ENCODE measurements at places on chromosomes 7 and 10.

GRCh38 chr10:93600446-93601145 lies 439 bp downstream of the RBP4 start:
- DNase-seq = no peak

DNA sequence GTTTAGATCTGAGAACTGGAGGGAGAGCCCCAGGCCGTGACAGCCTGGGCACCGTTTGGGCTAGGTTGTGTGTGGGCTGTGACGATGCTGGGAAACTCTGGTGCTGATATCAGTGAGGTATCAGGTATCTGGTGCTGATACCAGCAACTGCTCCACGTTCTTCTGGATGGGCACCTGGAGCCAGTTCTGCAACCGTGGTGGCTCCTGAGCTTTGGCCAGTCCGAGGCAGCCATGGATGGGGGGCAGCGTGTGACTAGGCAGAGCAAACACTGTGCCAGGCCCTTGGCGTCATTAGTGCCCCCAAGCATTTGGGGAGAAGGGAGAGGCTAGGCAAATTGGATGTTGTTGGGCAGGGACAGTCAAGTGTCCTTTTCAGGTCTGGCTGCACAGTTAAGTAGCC lies 57.9 kb downstream of the ZNF467 start:
- no peak for DNase-seq

DNA sequence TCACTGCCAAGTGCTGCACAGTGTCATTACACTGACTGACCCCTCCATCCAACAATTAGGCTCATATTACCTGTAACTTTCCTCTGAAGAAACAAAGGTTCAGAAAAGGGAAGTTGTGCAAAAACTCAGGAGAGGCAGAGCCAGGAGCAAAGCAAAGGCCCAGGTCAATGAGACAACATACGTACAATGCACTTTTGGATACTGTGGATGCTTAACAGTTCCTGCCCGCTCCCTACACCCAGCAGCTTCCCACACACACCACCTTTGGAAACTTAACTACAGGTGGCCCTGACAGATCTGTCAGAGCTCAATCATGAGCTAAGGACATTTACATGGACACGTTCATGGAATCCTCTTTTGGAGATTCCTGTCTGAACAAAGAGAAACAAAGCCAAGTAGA lies 515.9 kb downstream of the GRID1 start:
- no peak for DNase-seq

DNA sequence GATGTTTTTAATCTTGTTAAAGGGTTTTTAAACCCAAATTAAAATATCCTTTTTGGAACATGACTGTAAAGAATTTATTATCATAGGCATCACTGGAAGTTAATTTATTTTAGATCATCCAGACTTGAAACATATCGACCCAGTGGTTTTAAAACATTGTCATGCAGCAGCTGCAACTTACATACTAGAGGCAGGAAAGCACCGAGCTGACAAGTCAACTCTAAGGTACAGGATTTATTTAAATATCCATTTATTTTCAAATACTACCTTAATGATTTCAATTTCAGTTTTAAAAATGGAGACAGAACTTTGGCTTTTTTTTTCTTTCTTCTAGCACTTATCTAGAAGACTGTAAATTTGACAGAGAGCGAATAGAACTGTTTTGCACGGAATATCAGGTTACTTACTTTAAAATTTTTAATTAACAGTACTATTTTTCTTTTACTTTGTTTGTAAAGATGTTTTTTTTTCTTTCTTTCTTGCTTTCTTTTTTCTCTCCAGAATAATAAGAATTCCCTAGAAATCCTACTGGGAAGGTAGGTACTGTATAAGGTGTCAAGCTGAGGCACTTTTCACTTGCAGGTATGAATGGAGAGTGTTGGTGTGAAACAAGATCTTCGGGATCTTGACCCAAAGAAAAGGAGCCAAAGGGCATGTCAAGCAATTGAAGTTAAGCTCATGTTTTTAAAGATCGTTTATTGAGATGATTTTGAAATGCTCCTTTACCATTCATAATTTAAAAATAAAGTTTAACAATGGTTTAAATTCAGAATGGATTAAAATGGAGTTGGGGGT lies 1.8 kb downstream of the COMMD3 start:
- DNase-seq = no peak

DNA sequence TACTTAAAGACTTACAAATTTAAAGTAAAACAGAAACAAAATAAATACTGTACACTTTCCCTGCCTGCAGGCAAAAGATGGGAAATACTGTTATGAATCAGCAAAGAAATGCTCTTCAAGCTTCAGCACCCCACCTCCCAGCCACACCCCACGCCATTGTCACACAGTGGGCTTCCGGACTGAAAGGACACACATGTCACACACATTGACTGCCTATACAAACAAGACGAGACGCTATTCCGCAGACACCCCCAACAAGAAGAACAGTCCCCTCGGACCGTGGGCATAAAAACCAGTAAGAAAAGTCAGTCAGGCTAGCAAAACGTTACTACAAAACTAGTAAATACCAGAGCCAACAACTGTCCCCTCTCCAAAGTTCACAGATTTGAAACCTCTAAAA lies 22.2 kb upstream of the PARP12 start:
- DNase-seq = peak; percentile 66

DNA sequence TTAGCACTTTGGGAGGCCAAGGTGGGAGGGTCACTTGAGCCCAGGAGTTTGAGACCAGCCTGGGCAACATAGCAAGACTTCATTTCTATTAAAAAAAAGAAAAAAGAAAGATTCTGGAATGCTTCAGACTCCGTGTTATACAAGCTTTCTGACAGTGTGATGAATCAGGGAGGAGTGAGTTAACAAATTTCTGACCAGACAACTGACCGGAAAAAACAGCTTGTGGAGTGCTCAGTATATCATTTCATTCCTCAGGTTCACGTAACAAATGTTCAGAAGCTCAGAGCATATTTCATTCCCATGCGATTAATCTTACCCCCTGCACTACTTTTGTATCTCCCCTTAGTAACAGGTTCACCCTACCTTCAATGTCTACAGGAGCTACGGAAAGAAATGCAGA lies 28.6 kb upstream of the TNPO3 start:
- no peak for DNase-seq

DNA sequence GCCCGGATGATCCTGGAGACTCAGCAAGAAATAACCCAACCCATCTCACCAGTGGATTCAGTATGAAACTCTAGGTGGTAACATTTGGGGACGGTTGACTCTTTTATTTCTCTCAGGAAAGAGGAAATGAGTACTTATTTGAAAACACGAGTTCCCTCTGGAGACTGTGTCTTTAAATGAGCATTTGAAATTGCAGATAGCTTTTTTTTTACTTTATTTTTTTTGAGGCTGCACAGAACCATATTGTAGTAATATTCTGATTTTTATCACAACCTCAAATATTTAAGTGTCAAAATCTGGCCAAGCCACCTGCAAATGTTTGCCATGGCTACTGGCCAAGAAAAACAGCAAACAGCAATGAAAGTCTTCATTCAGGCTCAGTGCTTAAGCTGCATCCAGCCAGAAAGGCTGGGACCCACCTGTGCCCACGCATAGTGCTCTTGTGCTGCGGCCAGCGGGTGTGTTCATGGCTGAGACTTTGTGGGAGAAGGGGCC lies 160.8 kb downstream of the CREB5 start:
- DNase-seq = peak; percentile 57

DNA sequence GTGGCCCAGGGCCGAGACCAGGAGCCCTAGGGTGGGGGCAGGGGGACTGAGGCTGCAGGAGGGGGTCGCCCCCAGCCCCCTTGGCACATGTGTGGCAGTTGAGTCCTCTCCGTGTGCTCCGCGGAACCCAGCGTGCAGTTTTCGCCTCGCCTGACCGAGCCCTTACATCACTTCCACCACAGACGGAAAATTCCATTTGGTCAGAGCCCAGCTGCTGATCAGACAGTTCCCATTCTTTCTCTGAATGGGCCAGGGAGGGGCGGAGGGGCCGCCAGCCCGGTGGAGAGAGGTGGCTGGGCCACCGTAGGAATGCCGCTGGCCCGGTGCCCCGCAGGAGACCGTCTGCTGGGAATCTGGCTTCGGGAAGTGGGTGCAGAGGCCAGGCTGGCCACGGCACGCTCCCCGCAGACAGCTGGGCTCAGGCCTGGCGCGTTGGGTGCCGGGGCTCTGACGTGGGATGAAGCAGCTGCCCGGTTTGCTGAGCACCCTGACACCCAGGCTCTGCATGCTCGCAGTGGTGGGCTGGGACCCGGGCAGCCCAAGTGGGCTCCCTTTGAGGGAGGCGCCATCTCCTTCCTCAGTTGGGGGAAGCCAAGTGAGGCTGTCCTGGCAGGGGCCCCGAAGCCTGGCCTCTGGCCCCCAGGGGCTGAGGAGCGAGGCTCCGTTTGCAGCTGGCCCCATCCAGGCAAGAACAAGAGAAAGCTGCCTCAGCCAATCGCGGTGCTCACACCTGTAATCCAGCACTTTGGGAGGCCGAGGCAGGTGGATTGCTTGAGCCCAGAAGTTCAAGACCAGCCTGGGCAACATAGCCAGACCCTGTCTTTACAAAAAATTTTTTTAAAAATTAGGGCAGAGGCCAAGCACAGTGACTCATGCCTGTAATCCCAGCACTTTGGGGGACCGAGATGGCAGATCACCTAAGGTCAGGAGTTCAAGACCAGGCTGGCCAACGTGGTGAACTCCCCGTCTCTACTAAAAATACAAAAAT lies 9.9 kb downstream of the TTYH3 start:
- peak; percentile 76 for DNase-seq

DNA sequence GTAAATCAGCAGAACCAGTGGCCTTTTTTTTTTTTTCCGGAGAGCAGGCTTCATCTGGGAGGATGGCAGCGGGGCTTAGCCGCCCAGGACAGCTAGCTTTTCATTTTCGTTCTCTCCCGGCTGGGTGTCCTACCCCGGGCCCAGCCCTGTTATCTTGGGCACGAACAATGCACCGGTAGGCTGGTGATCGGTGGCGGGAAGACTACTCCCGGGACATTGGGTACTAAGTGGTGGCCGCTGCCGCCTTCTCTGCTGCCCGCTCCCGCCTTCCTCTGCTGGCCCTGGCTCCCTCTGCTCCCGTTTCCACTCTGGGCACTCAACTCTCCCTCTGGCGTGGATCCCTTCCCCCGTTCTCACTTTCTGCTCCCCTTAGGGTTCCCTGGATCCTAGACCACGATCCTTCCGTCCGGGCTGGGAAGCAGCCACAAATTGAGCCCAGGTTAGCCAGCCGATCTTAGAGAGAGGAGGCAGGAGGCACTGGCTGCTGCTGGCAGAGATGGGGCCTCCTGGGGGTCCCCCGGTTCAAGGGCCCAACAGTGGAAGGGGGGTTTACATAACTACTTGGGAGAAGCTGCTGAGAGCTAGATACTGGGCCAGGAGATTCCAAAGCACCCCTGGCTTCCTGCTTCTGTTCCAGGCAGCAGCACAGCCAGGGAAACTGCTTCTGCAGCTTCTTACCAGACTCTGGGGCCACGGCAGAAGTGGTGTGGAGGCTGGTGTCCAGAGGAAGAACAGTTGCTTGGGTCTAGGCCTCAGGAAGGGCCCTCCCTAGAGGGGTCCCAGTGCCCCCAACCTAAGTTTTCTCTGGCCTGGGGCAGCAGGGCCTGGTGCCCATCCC lies 1.8 kb downstream of the TLX1 start:
- no peak for DNase-seq

GRCh38 chr10:16816830-16817124 lies 447 bp downstream of the RSU1 start:
- no peak for DNase-seq

DNA sequence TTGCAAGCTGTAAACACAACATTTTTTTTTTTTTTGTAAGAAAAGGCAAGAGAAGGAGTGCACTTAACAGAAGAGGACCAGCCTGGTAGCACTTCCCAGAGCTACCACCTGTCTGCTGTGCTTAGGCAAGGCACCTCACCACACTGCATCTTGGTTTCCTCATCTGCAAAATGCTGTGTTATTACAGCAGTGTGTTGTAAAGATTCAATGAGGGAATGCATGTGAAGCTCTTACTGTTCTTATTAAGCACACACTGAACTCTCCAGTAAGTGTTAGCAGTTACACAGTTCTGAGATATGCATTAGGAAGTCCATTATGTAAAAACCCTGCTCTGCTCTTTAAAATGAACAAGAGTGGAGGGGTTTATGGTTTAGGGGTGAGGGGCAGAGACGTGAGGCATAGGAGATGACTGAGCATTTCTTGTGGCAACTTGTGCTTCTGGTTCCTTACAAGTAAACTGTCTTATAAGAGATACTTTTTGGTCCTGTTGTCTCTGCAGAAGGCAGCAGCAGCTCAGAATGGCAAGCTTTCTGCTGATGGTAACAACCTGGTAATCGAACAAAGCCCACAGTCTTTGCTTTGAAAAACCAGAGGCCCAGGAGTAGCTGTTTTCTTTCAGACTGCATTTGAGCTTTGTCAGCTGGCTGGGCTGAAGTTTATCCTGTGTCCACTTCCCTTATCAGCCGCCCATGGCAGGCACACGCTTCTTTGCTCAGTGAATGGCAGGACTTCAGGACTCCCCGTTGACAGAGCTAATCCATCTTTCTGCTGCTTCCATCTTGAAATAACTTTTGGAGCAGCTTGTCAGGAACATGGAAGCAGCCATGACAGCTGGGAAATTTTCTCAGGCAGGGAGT lies 98.8 kb upstream of the BMPER start:
- DNase-seq = no peak

DNA sequence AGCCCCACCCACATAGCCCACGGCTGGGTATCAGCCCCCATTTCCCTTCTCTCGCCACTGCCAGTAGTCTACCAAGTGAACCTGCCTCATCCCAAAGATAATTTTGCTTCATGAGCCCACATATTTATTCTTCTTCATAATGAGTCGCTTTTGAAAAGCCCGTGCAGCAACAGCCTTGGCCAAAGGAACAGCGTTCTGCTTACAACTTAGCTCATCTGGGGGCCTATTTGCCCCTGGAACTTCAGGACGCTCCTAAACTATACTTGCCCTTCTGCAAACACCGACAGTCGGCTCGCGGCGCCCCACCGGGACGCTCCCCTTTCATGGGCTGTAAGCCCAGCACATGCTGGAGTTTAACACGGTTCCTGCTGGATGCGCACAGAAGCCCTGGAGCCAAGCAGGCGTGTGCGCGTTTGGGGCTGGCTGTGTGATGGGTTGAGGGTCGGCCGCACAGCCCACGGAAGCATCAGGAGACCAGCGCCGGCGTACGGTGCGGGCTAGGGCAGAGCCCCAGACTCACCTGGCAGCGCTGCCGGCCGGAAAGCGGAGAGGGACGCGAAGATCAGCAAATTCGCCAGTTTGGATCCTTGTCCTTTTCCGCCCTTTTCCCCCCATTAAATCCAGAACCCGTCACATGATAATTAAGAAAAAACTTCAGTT lies 370 bp downstream of the TMEM60 start:
- DNase-seq = no peak

GRCh38 chr10:119783665-119784027 lies 57.8 kb downstream of the INPP5F start:
- DNase-seq = no peak

GRCh38 chr10:5956146-5956936 lies 21.0 kb downstream of the IL15RA start:
- no peak for DNase-seq

All from GM06990 (cell line).